Retinal pigment epithelial cell (primary cell): ENCODE measurements at places on chromosomes 7 and 10.

GRCh38 chr7:157670490-157671357 lies 333.9 kb downstream of the DNAJB6 start:
- DNase-seq, result no peak

- no peak for DNase-seq
These were observed 119.7 kb downstream of the ABLIM1 start for GRCh38 chr10:114538181-114538906.

- no peak for DNase-seq
These were observed 827 bp downstream of the CSTF2T start for GRCh38 chr10:51698473-51699063.

- DNase-seq, result peak; percentile 68
These were observed 694 bp downstream of the COL1A2 start for GRCh38 chr7:94395141-94396036.

- no peak for DNase-seq
These were observed 3.4 kb downstream of the ADRA2A start for GRCh38 chr10:111080224-111080623.

GRCh38 chr7:41536873-41537665 lies 165.8 kb downstream of the INHBA start:
- DNase-seq, result no peak

- no peak for DNase-seq
These were observed 18.5 kb upstream of the TRIM56 start for GRCh38 chr7:101066833-101067177.

DNA sequence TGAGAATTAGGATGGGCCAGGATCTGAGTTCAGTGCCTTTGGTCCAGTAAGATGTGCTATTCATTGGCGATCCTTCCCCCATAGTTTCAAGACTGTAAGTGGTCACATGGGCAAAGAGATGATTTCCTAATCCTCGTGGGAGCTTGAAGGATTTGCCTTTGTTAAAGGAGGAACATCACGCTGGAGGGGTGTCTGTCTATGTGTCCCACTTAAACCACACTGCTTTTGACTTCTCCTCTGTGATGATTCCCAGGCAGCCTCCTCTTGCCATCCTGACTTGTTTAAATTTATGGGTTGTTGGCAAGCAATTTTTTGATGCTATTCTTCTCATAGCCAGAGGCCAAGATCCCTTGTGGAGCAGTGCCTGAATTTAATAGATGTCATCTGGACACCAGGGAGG lies 154.0 kb downstream of the TCF7L2 start:
- no peak for DNase-seq

DNA sequence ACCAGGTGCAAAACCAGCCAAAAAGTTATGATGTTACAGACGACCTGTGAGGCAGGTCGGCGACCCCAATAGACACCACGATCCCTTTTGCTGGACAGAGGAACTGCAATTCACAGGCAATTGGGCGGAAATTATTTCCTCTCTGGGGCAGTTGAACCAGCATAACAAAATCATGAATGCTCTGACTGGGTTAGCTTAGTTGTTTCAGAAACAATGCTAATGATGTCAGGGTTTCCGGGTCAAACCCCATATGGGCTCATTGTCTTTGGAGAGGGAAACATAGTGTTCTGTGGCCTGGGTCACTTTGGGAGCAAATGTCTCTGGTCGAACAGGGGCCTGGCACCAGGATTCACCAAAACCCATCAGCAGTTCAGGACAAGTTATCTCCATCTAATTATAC lies 669.1 kb upstream of the NRP1 start:
- DNase-seq, result no peak

GRCh38 chr10:33247221-33247922 lies 87.1 kb downstream of the NRP1 start:
- no peak for DNase-seq

DNA sequence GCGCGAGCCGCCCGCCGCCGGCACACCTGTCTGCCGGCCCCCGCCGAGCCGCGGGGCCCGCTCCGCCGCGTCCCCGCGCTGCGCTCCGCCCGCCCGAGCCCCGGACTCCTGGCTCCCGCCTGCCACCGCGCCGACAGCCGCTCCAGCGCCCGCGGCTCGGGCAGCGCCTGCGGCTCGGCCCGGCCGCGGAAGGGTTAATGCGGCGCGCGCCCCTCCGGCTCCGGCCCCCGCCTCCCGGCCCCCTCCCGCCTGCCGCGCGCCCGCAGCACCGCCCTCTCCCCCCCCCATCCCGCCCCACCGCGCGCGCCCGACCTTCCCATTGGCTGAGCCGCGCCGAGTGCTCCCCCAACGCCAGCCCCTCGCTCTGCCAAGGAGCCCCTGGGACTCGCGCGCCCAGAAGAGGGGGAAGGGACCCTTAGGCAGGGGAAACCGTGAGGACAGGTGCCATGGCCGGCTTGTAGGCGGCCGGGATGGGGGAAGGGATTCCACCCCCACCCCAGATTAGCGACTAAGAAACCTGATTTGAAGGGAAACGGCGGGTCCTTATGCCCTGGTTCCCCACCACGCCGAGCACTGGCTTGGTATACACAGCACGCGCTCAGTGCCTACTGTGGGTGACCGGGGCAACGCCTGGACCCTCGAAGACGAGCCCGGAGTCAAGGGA lies at the start of gene KCNH2:
Gene KCNH2 (minus strand): TSS at position 196 of the 664 bp plus-strand sequence. CDS start 408 bp downstream, outside the sequence.
- DNase-seq, result no peak

DNA sequence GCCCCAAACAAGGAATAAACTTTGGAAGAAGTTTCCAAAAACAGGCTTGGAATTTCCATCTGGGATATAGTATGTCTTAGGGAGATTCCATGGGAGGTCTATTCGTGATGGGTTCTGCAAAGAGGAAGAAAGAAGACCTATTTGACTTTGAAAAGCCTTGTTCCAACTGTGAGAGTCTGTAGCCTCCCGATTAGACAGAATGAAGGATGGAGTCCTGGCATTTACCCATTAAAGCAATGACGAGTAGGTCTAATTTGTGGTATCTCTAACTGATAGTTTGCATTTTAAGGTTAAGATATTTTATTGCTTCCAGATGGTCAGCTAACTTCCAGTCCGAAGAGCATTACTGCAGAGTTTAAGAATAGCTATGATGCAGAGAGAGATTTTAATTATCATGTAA lies 19.5 kb upstream of the GALNT17 start:
- DNase-seq, result no peak
